ENCODE measurements at places on chromosomes 6 and 20. TPM values are rescaled to one million over a fixed set of nuclear protein-coding genes. Genes with fewer than 3 reads are reported as not detected.
A peak's percentile ranks its signal among the peaks of the same experiment; 100 is the strongest.

Gene C20orf96
- total RNA-seq, result 0.58 TPM

Gene OR12D1
- not detected for total RNA-seq

Gene ANGPT4
- not detected for total RNA-seq

Gene SNX21
- total RNA-seq, result 19.7 TPM

Gene CDSN
- total RNA-seq, result not detected

Gene PDE10A
- 2.4 TPM for total RNA-seq

Gene MOCS3
- 7.2 TPM for total RNA-seq

Gene DLL1
- not detected for total RNA-seq

Gene CLPSL2
- total RNA-seq, result not detected

Gene LTA
- total RNA-seq, result not detected

Gene ERVFRD-1
- total RNA-seq, result not detected

Gene BPIFA1
- not detected for total RNA-seq

DNA sequence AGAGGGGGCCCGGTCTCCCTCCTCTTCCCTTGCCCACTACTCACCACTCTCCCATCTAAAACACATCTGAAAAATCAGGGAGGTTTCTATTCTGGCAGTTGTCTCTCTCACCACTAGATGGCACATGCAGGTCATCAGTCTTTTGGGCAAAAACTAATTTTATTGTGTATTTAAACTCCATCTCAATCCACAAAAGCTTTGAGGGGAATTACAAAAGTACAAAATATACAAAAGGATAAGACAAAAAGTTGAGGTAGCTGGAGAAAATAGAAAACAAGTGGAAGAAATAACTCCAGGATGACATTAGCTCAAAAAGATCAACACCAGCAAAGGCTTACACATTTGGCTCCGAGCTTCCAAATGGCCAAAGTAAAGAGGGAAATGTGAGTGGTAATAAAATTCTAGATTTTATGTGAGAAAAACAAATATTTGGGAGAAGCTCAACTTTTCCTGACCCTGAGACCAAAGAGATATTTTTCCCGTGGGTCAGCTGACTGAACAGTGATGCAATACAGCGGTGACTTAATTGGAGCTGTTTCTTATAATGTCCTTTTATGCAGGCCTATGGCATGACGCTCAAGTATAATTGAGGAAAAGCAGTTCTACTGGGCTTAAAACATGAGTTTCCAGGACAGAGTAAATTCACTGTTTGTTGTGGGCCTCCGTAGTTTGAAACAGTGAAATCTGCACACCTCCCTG lies 79.8 kb upstream of the CHD6 start:
- no peaks in the 10 kb centered on the region for H3K27me3 ChIP-seq
- no peak overlapping the region for H3K27ac ChIP-seq
- DNase-seq, result no peak
- no peaks in the 10 kb centered on the region for H3K4me1 ChIP-seq
- H3K4me3 ChIP-seq, result no peak overlapping the region

GRCh38 chr6:43391440-43392031 lies 22.1 kb upstream of the ZNF318 start:
- no peak for DNase-seq
- H3K4me1 ChIP-seq, result no peaks in the 10 kb centered on the region
- H3K36me3 ChIP-seq, result no peaks in the 10 kb centered on the region
- H3K4me3 ChIP-seq, result no peak overlapping the region

DNA sequence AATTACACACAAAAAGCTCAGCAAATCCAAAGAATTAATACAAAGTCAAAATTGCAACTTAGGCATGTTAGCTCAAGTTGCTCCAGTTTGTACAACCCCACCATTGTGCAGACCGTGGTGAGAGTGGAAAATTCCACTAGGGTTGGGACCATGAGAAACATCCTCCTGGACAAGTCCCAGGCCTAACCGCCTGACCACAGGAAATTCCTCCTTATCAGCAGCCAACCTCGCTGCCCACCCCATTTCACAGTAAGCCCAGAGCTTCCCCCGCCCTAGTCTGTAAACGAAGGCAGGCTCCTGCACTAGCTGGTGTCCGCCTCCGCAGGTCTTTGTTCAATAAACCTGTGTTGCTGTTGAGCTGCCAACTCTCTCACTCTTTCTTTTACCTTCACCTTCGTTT lies 1023.3 kb downstream of the EYS start:
- no peak overlapping the region for H3K27ac ChIP-seq
- H3K36me3 ChIP-seq, result no peaks in the 10 kb centered on the region
- DNase-seq, result no peak
- H3K4me1 ChIP-seq, result no peaks in the 10 kb centered on the region
- no peaks in the 10 kb centered on the region for H3K27me3 ChIP-seq

GRCh38 chr20:18005170-18005989 lies 36.6 kb downstream of the MGME1 start:
- DNase-seq, result no peak
- no peaks in the 10 kb centered on the region for H3K27me3 ChIP-seq
- no peak overlapping the region for H3K27ac ChIP-seq
- no peak overlapping the region for H3K4me3 ChIP-seq

- H3K4me3 ChIP-seq, result no peak overlapping the region
- H3K27ac ChIP-seq, result no peak overlapping the region
- no peaks in the 10 kb centered on the region for H3K4me1 ChIP-seq
- no peak for DNase-seq
- H3K27me3 ChIP-seq, result no peaks in the 10 kb centered on the region
Observed at GRCh38 chr6:81130969-81131368, 621.5 kb downstream of the TENT5A start.

- H3K27ac ChIP-seq, result no peak overlapping the region
- H3K4me1 ChIP-seq, result no peaks in the 10 kb centered on the region
- no peaks in the 10 kb centered on the region for H3K27me3 ChIP-seq
- no peak for DNase-seq
- no peaks in the 10 kb centered on the region for H3K36me3 ChIP-seq
Observed at GRCh38 chr6:125480571-125480970, 178.8 kb upstream of the HDDC2 start.

- no peak for DNase-seq
- H3K27me3 ChIP-seq, result no peaks in the 10 kb centered on the region
- no peak overlapping the region for H3K4me3 ChIP-seq
Observed at GRCh38 chr20:1050440-1050839, 48.3 kb upstream of the RSPO4 start.

DNA sequence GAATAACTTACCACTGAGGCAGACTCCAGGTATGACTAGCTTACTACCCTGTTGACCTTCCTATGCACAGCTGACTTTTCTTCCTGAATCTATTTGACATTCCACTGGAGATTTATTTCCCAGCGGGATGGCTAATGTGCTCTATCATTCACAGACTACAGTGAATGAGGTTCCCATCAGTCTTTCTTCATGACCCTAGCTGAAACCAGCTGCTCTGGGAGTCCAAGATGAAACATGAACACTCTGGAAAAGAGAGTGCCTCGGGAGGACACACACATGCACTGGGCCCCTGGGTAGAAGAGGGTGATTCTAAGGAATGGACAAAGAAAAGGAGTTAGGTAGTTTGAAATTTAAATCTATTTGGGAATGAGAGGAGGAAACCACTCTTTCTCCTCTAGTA lies 82.6 kb upstream of the DST start:
- no peak for DNase-seq
- no peaks in the 10 kb centered on the region for H3K27me3 ChIP-seq
- peaks cover 64% of the 10 kb centered on the region for H3K4me1 ChIP-seq
- H3K4me3 ChIP-seq, result no peak overlapping the region

DNA sequence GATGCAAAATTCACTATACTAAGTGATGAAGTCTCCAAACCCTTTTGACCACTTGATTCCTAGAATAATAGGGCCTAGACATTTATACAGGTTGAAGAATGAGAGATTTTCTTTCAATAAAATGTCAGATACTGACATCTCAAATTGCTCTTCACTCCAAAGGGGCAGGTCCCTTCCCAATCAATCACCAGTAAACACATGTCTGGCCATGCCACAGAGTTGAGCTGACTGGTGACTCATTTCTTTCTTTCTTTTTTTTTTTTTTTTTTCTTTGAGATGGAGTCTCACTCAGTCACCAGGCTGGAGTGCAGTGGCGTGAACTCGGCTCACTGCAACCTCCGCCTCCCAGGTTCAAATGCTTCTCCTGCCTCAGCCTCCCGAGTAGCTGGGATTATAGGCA lies 388.6 kb upstream of the BTBD3 start:
- no peaks in the 10 kb centered on the region for H3K27me3 ChIP-seq
- no peaks in the 10 kb centered on the region for H3K36me3 ChIP-seq
- H3K4me3 ChIP-seq, result no peak overlapping the region
- H3K4me1 ChIP-seq, result no peaks in the 10 kb centered on the region

GRCh38 chr20:47343007-47343472 lies 13.5 kb downstream of the ZMYND8 start:
- H3K4me3 ChIP-seq, result no peak overlapping the region
- no peaks in the 10 kb centered on the region for H3K27me3 ChIP-seq
- peak; percentile 58 for DNase-seq
- H3K4me1 ChIP-seq, result peaks cover 13% of the 10 kb centered on the region

DNA sequence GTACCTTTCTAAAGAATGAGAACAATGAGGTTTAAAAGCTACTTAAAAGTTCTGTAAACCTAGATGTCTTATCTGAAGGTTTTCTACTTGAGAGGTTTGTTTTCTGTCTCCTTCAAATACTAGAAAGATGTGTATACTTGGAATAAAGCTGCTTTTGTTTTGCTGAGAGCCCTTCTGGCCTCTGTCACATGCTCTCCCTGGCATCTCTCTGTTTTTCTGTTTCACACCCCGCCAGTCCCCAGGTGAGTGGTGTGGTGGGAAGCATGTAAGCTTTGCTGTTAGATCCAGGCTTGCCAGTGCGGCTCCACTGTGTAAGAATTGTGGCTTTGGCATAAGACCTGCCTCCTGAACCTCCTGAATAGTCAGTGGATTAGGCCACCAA lies 56.8 kb downstream of the SNX9 start:
- H3K36me3 ChIP-seq, result peaks cover 37% of the 10 kb centered on the region
- no peaks in the 10 kb centered on the region for H3K27me3 ChIP-seq
- no peaks in the 10 kb centered on the region for H3K4me1 ChIP-seq

DNA sequence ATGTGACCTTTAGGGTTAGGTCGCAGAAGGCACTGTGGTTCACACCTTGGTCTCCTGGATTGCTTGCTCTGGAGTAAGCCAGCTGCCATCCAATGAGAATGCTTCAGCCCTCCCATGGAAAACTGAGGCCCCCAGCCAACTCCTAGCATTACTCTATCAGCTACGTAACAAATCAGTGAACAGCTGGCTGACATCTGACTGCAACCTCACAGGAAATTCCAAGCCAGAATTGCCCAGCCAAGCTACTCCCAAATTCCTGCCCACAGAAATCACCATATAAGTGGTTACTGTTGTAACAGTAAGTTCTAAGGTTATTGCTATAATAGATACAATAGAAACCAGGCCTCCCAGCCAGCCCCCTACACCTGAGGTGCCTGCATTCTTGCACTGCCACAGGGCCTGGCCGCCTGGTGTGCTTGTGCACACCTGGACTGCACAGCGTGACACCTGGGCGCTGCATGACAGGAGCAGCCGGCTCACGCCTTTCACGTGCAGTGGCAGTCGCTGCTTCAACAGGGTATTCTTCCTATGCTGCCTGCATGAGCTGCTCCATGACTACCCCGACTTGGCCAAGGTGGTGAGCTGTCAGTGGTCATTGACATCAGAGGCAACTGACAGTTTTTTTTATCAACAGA lies 429.7 kb upstream of the RUNX2 start:
- H3K27me3 ChIP-seq, result no peaks in the 10 kb centered on the region
- no peak for DNase-seq
- no peak overlapping the region for H3K4me3 ChIP-seq
- H3K36me3 ChIP-seq, result no peaks in the 10 kb centered on the region
- no peak overlapping the region for H3K27ac ChIP-seq

DNA sequence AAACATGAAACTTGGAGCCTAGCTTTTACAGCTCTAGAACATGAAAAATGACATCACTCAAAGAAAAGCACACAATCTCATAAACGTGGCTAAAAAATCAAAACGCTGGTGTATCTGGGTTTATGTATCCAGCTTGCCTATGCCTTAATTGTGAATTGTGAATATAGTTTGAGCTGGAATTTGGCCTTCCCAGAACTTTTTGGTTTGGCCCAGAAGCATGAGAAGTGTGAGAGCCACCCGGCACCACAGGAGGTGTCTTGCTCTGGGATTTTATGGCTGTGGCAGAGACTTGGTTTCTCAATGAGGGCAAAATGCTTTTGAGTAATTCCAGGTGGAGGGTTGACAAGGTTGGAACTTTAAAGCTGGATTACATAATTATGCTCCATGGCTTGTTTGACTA lies 69.2 kb downstream of the TIAM2 start:
- no peak overlapping the region for H3K4me3 ChIP-seq
- peaks cover 51% of the 10 kb centered on the region for H3K4me1 ChIP-seq
- DNase-seq, result no peak

GRCh38 chr6:37524970-37525318 lies 25.3 kb upstream of the CCDC167 start:
- peaks cover 2% of the 10 kb centered on the region for H3K27me3 ChIP-seq
- no peaks in the 10 kb centered on the region for H3K36me3 ChIP-seq
- no peak for DNase-seq
- H3K27ac ChIP-seq, result no peak overlapping the region
- H3K4me1 ChIP-seq, result peaks cover 49% of the 10 kb centered on the region

DNA sequence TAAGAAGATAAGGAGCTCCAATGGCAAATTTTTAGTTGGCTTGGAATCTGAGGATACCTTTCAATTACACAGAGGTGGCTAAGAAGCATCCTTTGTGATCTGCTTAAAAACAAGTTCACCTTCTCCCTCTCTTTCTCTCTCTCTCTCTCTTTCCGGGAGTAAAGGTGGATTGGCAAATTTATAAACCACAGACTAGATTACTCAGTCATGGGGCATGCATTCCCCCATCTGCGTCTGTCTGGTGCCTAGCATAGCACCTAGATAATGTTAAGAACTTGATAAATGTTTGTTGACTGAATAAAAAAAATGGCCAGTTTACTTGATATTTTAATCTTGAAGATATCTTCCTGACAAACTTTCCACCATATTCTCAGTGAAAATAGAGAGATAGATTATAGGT lies 312.3 kb downstream of the CDC5L start:
- H3K36me3 ChIP-seq, result no peaks in the 10 kb centered on the region
- peaks cover 20% of the 10 kb centered on the region for H3K4me1 ChIP-seq
- no peaks in the 10 kb centered on the region for H3K27me3 ChIP-seq
- no peak overlapping the region for H3K4me3 ChIP-seq

DNA sequence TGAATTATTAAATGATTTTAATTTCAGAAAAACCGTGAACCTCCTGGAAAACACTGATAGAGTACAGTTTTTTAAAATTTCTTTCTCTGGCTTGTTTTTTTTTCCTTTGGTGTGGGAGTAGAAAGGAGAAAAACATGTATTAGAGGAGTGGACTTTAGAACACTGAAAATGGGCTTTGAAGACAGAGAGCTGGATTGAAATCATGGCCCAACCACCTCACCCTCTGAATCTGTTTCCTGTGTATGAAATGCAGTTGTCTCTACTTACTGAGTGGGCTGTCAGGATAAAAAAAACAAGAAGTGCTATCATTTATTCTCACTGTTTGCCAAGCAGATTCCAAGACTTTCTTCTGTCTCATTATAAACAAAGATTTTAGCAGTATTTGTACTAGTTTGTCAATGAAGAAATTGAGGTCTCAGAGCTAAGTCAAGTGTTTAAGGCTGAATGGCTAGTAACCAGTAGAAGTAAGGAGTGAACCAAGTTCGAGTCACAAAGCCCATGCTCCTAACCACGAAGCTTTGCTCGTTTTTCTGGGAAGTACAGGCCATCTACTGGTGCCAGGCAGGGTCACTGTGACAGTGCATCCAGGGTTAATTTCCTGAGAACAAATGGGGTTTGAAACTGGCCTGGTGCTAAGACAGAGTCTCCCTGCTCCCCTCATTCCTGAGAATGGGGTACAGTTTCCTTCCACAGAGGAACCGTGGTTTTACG lies 256.4 kb downstream of the TMEM242 start:
- no peak for DNase-seq
- H3K4me1 ChIP-seq, result peaks cover 12% of the 10 kb centered on the region
- no peaks in the 10 kb centered on the region for H3K27me3 ChIP-seq
- no peak overlapping the region for H3K4me3 ChIP-seq
- H3K36me3 ChIP-seq, result no peaks in the 10 kb centered on the region
